ENCODE measurements at places on chromosomes 1 and 21. TPM values are rescaled to one million over a fixed set of nuclear protein-coding genes. Genes with fewer than 3 reads are reported as not detected.

- DNase-seq: peak; percentile 79
Observed at GRCh38 chr1:24635195-24635843, 7.8 kb upstream of the SRRM1 start.

GRCh38 chr1:99702221-99702620 is 56.3 kb downstream of the PALMD start:
- no peak for DNase-seq

- no peak for DNase-seq
Observed at GRCh38 chr1:58013237-58013636, 533.3 kb downstream of the OMA1 start.

GRCh38 chr1:198672124-198672523 is 33.3 kb downstream of the PTPRC start:
- no peak for DNase-seq

- no peak for DNase-seq
Observed at GRCh38 chr1:192609110-192610079, 26.6 kb upstream of the RGS13 start.

DNA sequence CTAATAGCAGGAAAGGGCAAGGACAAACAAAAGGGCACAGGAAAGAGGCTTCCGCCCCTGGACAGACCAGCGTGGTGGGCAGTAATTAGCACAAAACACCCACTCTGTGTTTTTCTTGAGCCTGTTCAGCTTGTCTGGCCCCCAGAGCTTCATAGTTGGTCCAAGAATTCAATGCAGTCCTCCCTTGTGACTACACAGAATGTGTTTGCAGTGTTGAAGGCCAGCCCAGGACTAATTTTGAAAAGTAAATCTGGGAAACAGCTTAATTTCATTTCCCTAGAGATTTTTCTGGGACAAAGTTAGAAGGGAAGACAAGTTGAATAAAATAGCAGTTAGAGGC is 49.2 kb upstream of the LMO4 start:
- DNase-seq: no peak

GRCh38 chr1:86430376-86430775 is 6.4 kb downstream of the CLCA2 start:
- peak; percentile 87 for DNase-seq

DNA sequence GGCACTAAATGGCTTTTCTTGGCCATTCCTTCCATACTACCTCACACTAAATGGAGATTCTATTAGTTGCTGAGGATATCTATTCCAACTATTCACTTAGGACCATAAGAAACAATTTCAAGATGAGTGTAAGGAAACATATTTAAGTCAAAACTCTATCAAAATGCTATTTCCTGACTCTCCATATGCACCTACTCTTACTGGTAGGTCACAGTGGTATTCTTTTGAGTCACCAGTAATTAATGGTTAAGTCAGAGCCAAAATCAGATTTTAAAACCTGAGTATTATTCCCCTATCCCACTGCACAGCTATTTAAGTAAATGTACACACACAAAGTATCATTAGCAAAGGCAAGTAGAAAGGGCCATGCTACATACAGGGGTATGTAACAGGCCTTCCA is 50.3 kb downstream of the ARID4B start:
- no peak for DNase-seq

DNA sequence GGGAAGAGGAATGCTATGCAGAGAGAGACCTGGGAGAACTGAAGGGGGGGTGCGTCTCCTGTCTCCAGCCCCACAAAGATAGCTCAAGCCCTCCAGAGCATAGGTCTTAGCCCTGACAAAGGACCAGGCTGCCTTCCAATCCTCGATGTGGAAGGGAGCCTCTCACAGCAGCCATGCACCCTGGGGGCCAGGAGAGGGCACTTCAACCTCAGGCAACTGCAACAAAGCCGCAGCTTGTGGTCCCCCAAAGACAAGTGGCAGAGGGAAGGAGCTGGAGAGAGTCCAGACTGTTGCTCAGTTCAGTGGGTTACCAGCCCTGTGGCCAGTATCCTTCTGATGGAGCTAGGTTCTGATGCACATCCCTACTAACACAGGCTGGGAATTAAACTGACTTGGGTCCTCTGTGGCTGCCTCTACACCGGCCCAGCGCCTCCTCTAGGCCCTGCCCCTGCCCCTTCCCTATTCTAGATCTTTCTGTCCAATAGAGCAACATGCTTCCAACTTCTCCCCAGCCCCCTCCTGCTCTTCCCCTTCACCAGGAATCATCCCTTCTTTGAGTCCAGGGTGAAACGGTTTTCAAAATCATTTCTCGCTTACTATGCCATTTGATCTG is 100.7 kb upstream of the SPATA6 start:
- DNase-seq: peak; percentile 57

DNA sequence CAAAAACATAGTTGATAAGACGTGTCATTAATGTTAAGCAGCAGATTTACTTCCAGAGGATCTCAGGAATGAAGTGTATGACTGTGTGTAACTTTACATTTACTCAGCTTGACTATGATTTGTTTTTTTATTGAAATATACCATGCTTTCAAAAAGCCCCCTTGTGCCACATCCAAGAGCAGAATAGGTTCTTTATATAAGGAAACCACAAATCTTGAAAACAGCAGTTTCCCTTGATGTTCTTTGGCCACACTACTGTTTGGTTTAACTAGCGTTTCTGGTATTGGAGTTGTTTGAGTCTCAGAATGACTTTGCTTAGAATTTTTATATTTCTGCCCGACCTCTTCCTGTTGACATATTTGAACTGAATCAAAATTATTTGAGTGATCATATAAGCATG is 25.0 kb downstream of the LRRC8C start:
- no peak for DNase-seq

DNA sequence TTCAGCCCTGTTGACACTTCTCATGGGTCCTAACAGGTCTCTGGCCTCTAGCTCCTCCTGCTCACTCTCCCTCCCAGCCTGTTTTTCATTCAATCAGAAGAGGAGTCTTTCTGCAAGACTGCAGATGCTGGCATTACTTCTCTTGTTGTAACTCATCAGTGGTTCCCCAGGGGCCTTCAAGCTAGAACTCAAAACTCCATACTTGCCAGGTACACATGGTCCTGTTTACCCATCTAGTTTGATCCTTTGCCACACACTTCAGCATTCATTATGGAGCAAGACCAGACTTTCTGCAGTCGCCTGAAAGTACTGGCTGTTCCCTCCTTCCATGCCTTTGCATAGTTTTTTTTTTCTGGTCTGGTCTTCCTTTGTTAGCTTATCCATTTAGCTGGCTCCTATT is 47.9 kb downstream of the SERBP1 start:
- DNase-seq: no peak

DNA sequence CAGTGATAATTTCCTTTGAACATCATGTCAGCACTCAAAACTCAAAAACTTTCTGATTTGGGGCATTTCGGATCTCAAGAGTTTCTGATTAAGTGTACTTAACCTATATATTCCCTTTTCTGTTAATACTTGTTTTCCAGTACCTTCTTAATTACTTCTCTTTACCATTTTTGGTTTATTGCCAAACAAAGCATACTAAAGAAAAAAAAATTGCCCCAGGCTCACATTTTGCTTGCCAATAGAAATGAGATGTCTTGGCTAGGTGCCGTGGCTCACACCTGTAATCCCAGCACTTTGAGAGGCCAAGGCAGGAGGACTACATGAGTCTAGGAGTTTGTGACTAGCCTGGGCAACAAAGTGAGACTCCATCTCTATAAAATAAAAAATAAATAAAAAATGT is 4.8 kb downstream of the PSMD4 start:
- DNase-seq: peak; percentile 68

GRCh38 chr1:164930241-164930640 is 371.3 kb downstream of the PBX1 start:
- DNase-seq: no peak

DNA sequence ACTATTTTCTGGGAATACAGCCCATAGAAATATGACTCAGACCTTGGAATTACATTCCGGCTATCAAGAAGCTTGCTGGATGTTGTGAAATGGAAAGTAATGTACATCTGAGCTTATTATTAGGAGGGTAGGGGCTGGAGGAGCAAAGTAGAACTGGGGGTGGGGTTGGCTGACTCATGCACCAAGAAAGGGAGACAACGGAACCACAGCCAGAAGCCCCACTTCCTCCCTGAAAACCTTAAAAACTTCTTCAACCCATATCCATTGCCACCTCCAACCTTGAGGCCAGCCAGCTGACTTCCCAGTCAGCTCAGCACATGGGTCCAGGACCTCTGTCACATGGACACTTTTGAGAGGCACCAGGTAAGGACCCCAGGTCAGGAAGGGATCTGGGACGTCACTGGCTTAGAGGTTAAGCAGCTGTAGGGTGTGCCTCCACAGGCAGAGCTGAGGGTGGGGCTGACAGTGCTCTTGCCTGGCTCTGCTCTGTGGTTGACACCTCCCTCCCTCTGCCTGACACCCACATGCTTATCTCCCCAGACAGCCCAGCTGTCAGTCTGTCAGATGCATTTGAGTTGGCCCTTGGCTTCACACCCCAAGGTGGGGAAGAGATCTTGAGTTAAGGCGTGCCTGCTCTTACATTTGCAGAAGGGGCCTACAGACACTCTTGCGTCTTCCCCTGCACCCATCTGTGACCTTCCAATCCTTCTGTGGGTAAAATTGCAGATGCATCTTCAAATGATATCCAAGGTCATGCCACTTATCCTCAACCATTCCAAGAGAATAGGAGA is 5.7 kb upstream of the ZNF683 start:
- peak; percentile 98 for DNase-seq

GRCh38 chr1:203278082-203278884 is 27.0 kb upstream of the BTG2 start:
- peak; percentile 68 for DNase-seq

GRCh38 chr1:51063121-51063520 is 38.9 kb upstream of the C1orf185 start:
- peak; percentile 89 for DNase-seq

GRCh38 chr1:52033190-52034049 is at the start of gene KTI12:
TSS of gene KTI12 (minus strand) at chr1:52033810. CDS start at chr1:52033761, 49 bp downstream.
- peak; percentile 75 for DNase-seq

DNA sequence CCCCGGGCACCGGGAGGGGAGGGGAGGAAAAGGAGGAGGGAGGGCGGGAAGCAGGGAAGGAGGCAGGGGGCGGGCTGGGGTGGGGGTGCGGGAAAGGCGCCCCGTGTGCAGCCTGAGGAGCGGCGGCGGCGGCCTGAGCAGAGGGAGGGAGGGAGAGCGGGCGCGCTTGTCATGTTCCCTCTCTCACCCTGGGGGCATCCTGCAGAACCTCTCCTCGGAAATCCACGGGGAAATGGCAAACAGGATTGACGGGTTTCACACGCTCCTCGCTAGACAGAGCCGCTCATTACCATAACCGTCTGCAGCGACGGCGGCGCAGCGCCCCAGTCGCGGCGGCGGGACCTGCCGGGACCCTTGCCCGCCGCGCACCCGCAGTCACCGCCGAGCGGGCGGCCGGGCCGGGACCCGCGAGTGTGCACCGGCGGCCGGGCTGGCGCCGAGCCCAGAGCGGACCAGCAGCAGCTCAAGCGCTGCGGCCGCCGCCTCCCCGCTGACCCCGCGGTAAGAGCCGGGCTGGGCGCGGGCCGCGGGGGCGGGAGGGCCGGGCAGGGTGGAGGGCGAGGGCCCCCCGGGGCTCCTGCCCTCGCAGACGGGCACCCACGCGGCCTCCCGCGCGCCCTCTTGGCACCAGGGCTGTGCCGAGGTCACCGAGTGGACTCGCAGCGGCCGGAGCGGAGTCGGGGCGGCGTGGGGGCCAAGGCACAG is at the start of gene SERTAD4:
Gene SERTAD4 (plus strand): TSS at position 286 of the 705 bp plus-strand sequence. CDS start 5,165 bp downstream, outside the sequence.
- DNase-seq: peak; percentile 86

DNA sequence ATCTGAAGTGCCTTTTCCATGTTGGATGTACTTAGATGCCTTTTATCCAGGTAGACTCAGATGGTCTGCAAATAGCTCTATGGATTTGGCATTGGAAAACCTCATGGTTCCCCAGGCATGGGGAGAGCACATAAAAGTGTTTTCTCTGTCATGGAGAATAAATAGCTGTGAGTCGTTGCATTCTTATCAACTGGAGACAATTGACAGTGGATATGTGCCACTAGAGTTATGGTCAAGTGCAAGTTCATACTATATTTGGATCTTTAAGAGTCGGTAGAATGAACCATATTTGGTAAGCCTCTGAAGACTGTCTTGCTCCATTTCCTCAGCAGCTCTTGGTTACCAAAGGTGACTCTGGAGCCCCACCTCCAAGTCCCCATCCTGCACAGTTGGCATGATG is 83.7 kb downstream of the ROR1 start:
- DNase-seq: no peak

- peak; percentile 88 for DNase-seq
Observed at GRCh38 chr1:20411196-20411980, 74.6 kb downstream of the CAMK2N1 start.

DNA sequence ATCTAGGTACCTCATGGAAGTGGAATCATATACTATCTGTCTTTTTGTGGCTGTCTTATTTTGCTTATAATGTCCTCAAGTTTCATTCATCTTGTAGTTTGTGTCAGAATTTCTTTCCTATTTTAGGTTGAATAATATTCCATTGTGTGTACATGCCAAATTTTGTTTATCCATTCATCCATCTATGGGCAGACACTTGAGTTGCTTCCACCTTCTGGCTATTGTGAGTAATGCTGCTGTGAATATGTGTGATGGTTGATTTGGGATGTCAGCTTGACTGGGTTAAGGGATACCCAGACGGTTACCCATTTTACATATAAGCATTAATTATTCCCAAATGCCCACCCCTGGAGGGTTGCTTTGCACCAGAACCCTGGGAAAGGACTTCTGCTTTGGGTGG is 477.5 kb downstream of the PTPRU start:
- DNase-seq: peak; percentile 38

GRCh38 chr1:2343023-2343935 is 48.1 kb downstream of the MORN1 start:
- DNase-seq: no peak

- peak; percentile 47 for DNase-seq
Observed at GRCh38 chr1:62131093-62131725, 63.4 kb upstream of the L1TD1 start.

GRCh38 chr1:37134599-37134998 is 100.3 kb upstream of the GRIK3 start:
- no peak for DNase-seq

GRCh38 chr21:44427241-44428120 is 27.8 kb upstream of the LRRC3 start:
- no peak for DNase-seq

DNA sequence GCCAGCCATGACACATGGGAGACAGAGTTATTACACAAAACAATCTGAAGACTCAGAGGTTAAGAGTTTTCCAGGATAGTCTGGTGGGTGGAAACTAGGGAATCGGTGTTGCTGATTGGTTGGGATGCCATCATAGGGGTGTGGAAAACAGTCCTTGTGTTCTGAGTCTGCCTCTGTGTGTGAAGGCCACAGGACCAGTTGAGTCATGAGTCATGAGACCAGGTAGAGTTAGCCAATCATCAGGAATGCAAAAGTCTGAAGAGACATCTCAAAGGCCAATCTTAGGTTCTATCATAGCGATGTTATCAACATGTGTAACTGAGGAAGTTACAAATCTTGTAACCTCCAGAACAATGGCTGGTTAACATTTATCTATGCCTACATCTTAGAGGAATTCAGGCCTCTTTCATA is 49.7 kb upstream of the NEK7 start:
- DNase-seq: peak; percentile 77

Gene CD84
- not detected for total RNA-seq

Gene SYNC
- 7.6 TPM for total RNA-seq

Gene TFAP2E
- total RNA-seq: under 0.01 TPM

Gene TTF2
- 11.6 TPM for total RNA-seq

Gene KCNJ9
- 0.13 TPM for total RNA-seq

Gene DLGAP3
- total RNA-seq: not detected

Gene SLC19A1
- 2.2 TPM for total RNA-seq

Gene KCNE2
- total RNA-seq: not detected

Gene RHD
- total RNA-seq: not detected

Gene CHRM3
- total RNA-seq: 1.0 TPM

Gene NCAM2
- total RNA-seq: 0.26 TPM

Gene AGT
- total RNA-seq: not detected
